ENCODE measurements at places on chromosomes 11 and 22.

- no peak for DNase-seq
These were observed 195.2 kb upstream of the TMEM45B start for GRCh38 chr11:129620237-129621104.

- no peak for DNase-seq
These were observed 251.9 kb downstream of the ST3GAL4 start for GRCh38 chr11:126607374-126607773.

GRCh38 chr22:20116376-20116950 is 559 bp downstream of the RANBP1 start:
- DNase-seq: no peak

GRCh38 chr11:47268448-47269001 is 1.4 kb upstream of the MADD start:
- no peak for DNase-seq

- no peak for DNase-seq
These were observed 27.1 kb downstream of the SDHD start for GRCh38 chr11:112113539-112114457.

DNA sequence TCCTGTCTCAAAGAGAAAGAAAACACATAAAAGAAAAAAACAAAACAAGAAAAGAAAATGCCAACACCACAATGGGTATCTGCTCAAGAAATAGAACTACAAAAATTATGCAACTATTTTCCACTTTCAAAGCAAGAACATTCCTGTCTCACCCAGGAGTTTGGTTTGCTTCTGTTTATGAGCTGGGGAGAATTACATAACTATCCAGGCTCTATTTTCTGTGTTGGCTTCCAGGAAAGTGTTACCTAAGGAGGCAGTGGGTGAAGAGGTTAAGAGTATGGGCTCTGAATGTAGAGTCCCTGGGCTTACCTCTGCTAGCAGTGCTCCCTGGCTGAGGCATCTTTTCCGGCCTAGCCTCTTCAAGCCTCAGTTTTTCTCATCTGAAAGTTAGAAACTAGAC is 426.7 kb downstream of the MIAT start:
- no peak for DNase-seq

- no peak for DNase-seq
These were observed 4.8 kb downstream of the RELT start for GRCh38 chr11:73380897-73381410.

- no peak for DNase-seq
These were observed 12.9 kb upstream of the CRY2 start for GRCh38 chr11:45834298-45834756.

DNA sequence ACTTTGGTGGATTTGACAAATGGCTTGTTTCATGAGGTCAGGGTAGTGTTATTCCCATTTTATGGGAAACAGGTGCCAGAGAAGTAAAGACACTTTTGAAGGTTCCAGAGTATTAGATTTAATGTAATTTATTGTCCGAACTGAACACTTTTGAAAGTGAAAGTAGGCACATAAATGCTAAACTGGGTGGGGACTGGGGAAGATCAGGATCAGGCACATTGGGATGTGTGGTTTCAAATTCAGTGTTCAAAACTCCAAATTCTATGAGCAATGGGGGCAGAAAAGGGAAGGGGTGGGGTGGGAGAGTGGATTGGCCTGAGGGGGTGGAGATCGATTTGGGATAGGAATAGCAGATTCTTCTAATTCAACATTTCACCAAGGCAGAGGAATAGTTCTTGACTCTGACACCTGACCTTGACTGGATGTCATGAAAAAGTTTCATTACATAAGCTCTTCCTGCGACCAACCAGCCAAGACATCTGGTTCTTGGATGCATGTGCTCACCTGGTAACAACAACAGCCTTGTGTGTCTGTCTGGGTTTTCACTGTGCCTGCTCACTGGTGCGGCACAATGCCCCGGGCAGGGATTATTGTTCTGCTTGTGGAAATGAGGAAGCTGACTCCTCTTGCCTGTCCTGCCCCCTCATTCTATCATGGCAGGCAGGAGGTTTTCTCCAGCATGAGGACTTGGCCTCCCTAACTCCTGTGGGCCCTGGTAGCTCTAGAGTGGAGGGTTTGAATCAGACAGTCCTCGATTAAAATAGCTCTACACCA is 10.8 kb downstream of the PPFIBP2 start:
- DNase-seq: no peak

DNA sequence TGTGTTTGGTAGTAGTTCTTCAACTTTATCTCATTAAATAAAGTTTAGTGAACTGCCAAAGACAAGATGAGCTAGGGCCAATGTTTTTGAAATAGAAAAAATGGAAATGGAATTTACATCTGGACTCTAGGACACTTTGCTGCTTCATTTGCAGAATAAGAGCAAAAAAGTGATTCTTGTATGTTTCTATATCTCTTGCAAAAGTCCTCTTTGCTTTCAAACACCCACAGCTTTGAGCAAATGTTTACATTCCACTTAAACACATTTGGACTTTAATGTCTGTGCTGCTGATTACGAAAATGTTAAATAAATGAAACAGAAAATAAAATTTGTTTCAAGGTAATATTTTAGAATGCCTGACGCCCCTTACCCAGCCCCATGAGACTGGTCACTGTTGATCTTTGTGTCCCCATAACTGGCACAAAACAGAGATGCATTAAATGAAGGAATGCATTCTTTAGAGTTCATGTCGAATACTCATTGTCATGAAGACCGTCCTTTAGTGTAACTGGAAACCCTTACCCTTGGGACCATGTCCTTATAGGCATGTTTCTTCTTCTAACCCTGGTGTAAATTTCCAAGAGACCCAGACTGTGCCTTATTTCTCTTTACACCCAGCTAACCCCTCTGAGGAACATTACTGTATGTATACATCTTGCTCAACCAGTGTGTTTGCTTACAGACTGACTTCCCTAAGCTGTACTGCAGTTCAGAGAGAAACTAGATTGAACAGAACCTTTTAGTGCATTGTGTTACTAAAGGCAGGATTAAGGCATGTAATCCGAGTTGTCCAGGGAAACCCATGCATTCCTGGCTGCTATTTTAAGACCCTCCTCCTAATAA is 199.7 kb downstream of the NAV2 start:
- no peak for DNase-seq
